Fibroblast of lung (primary cell): ENCODE measurements at places on chromosomes 3 and 15.
A peak's percentile ranks its signal among the peaks of the same experiment; 100 is the strongest.

DNA sequence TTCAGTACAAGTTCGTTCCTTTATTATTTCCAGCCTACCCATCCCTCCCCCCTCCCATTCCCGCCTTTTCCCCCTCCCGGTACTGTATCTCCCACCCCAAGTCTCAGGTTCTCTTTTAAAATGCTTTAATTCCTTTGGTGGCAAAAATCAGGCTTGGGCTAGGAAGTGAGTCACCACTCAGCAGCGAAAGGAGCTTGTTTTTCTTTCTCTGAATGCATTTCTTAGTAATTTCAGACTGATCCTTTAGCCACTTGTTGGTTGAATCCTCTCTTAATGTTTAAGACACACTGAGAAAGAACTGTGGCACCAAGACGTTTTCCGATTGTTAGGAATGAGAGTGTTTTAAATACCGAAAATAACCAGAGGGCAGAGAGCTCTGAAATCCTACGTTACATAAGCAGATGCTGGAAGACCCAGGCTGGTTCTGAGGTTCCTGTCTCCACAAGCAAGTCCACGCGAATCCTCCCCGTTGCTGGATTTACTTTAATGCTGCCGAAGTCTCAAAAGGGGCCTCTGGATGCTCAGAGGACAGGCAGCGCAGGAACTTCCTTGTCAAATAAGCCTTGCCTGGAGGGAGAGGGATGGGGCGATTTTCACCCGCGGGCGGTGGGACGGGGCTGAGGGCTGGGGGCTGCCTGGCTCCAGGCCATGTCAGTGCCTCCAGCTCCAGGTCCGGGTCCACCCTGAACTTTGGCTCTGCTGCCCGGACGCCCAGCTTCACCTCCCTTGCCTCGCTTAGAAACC is 854 bp upstream of the COL8A1 start:
- peak; percentile 91 for DNase-seq

GRCh38 chr3:101940521-101941317 is 91.4 kb downstream of the NFKBIZ start:
- DNase-seq: peak; percentile 98

DNA sequence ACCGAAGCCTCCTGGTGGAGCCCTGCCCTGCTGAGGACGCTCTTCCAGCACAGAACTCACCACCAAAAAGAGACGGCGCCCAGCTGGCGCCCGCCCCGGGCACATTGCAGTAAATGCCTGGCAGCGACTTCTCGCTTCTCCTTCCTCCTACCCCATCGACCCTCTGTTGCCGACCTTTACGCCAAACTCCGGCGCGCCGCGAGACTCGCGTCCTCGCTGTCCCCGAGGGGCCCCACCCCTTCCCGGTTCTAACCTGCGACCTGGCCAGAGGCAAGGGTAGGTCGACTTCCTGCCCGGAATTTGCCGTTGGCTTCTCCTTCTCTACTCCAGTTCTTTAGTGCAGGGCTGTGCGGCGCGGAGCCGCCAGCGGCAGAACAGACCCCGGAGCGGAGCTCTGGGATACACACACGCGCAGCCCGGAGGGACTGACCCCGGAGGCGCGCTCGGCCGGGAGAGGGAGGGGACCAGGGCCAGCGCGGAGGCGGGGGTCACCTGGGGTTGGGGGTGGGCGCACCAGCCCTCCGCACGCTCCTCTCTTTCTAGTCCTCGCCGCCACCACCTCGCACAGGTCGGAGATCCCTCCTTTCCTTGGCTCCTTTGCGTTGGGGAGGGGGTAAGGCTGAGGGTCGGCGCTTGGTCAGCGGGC is 226.6 kb upstream of the AZI2 start:
- peak; percentile 8 for DNase-seq

DNA sequence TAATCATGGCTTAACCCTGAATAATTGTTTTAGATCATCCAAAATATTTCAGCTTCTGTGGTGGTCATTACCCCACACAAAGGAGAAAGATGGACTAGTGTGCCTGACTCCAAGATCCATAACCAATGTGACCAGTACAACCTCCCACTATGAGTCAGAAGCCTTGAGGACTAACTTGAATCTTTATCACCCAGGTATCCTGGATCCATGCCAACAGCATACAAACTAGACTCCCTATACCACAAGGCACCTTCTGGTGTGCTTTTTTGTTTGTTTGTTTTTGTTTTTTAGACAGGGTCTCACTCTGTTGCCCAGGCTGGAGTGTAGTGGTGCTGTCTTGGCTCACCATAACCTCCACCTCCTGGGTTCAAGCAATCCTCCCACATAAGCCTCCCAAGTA is 317.7 kb downstream of the VPS13C start:
- DNase-seq: no peak

DNA sequence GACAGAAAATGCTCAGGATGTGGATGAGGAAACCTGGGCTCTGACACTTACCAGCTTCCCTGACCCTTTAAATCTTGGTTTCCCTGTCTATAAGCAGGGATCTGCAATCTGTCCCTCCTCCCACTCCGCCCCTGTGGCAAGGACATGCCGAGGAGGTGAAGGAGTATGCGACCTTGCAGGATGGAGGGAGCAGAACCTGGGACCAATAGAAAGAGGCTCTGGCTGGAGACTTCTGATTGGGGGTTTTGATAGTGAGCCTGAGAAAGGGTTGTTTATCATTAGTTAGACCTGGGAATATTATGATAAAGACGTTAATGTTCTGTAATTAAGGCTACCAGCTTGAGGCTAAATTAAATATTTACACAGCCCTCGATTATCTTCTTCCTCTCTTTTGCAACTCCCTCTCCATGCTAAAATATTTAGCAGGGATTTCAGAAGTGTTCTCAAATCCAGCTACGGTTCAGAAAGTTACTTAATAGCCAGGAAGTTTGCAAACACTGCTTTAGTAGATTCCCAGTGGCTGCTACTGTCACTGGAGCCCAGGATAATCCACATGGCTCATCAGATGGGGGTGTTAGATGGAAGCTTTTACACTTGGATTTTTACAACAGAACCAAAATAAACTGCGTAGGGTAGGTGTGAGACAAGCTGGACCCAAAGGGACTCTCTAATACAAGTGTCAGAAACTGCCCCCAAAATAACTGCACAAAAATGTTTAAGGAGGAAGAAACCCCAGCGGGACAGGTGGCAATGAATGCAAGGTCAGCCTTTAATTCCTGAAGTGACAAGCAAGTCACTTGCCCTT is 9.2 kb upstream of the PAQR5 start:
- no peak for DNase-seq

- peak; percentile 18 for DNase-seq
These were observed 56.4 kb downstream of the TMCC1 start for GRCh38 chr3:129837065-129837642.

DNA sequence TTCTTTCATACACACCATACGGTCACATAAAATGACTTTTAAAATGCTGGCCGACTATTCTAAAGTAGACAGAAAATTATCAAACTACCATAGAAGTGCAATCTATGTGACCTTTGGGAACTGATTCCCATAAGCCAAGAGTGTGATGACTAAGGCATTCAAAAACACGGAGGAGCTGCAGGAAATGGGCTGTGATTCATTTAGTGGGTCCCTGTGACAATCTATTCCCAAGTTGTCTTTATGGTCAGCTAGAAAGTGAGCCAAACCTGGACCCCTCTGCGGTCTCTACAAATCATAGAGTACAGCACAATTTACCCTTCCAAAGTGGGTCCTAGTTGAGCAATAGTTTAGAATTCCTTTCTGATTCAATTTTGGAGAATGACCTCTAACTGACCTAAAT is 251.5 kb upstream of the CBLB start:
- DNase-seq: peak; percentile 17

DNA sequence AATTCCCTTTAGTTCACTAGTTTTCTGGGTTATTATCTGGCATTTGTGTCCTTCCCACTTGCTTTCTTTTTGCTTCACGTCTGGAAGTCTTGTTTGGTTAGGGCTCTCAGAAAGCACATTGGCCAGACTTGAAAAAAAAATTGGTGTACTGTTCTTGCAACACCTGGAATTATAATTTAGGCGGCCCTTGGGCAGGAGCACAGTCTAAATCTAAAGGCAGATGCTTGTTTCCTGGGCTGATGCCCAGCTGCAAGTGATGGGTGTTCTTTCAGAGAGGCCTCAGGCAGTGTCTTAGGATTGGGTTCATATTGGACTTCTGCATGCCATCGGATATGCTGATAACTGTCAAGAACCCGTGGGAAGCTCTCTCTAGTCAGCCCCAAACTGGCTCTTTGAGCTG is 521.5 kb downstream of the PDCD6IP start:
- no peak for DNase-seq

GRCh38 chr15:85615930-85616329 is 178.8 kb downstream of the KLHL25 start:
- peak; percentile 73 for DNase-seq

GRCh38 chr3:179269152-179269707 is 18.3 kb upstream of the KCNMB3 start:
- no peak for DNase-seq

GRCh38 chr3:153173758-153174516 is 11.9 kb downstream of the RAP2B start:
- no peak for DNase-seq

DNA sequence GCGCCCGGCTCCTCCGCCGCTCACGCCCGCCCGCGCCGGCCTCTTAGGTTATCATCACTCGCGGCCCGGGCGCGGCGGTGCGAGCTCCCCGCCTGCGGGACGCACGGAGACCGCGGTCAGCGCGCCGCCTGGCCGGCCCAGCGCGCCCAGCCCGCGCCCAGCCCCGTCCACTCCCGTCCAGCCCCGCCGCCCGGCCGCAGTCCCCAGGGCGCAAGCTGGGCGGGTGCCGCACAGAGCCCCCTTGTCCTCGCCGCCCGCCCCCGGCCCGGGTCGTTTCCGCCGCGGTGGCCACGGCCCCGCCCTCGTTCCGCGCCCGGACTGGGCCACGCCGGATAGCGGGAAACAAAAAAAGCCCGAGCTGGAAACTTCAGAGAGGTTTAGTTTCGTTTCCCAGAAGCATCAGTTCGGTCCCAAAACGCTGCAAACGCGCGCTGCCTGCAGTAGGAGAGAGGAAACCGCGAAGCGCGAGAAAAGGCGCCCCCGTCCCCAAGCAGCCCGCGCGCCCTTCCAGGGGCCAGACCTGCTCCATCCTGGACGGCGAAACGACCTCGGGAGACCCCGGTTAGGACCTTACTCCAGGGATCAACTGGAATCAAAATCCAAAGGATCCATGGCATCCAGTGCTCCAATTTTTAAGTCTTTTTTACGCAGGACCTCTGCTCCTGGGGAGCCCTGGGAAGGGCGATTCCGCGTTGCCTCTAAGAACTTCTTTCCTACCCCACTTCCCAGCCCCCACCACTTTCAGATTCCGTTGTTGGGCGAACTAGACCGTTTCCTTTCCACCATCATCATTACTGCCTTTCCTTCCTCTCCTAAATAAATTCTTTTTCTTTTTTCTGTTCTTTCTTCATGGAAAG is at the start of gene ATP10A:
Gene ATP10A (minus strand): TSS at position 217 of the 857 bp plus-strand sequence. CDS start 231 bp downstream, outside the sequence.
- DNase-seq: peak; percentile 67

DNA sequence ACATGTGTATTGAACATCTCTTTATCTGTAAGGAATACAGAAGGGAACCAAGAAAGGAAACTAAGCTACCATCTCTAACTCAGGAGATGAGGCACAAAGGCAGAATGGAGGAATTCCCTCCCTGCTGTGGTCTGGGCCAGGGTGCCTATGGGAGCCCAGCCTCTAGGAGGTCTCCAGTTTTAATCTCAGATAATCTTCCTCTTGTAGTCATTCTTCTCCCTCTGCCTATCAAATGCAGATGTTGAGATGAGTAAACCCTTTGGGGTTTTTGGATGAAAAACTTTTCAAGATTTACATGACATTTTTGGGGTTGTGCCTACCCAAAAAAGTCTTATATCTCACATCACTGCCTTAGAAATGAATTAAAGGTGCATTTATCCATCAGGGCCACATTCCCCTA is 23.3 kb downstream of the SCG5 start:
- DNase-seq: no peak

GRCh38 chr15:35858707-35859106 is 312.7 kb upstream of the DPH6 start:
- peak; percentile 75 for DNase-seq

GRCh38 chr3:184874709-184875644 is 63.0 kb downstream of the VPS8 start:
- DNase-seq: peak; percentile 19

DNA sequence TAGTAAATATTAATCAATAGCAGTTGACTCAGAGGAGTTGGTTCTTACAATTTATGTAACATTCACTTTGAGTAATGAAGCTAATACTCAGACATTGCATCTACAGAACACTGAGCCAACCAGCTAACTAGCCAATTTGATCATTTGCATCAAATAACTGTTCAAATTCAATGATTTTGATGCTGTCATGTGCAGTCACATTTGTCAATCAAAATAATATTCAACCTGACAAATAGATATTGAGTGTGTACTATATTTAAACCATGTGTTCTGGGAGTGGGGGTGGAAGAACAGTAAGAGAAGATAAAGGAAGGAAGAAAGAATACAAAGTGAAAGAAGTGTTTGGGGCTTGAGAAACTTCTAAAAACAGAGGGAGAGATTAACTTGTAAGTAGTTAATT is 277.2 kb upstream of the ARHGEF26 start:
- no peak for DNase-seq

- no peak for DNase-seq
These were observed 17.5 kb downstream of the SRGAP3 start for GRCh38 chr3:9231937-9232336.

- no peak for DNase-seq
These were observed 11.1 kb upstream of the LACTB start for GRCh38 chr15:63110428-63111026.

DNA sequence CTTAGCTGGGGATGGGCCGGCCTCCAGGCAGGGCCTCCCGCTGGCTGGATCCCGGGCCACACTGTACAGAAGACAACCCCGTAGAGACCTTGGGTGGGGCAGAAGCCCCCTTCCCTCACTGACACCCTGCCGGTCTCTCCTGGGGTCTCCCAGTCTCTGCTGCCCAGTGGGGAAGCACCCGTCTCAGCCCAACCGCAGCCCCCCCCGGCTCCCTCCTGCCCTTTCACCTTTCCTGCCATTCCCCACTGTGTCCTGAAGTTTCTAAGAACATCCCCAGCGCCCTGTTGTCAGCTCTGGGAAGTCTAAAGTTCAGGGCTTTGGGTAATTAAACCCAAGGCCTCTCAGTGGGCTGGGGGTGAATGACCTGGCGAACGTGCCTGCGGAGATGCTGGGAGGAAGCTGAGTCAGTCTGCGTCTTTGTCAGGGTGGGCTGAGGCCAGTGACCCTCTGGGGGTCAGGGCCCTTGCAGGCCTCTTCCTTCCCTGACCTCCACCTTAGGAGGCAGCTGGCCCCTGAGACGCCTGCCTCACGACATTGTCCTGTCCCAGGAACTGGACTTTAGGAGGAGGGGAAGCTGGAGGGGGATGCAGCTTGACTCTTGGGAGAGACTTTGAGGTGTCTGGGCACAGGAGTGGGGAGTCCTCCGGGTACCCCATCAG is 1.4 kb upstream of the SLC51A start:
- DNase-seq: no peak

DNA sequence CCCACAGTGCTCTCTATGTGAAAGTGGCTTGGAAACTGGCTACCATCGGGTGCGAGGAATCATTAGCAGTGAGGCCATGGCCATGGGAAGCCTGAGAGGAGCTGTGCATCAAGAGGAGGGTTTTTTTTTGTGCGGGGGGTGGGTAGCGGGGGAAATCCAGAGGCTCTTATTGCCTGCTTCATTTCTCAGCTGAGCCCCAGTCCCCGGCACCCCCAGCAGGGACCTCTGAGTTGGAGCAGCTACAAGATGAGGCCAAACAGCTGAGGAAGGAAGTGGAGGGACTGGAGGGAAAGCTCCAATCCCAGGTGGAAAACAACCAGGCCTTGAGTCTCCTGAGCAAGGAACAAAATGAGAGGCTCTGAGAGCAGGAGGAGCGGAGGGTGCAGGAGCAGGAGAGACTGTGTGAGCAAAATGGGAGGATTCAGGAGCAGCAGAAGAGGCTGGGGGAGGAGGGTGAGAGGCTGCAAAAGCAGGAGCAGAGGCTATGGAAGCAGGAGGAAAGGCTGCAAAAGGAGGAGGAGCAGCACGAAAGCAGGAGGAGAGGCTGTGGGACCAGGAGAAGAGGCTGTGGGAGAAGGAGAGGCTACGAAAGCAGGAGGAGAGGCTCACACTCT is 76.7 kb downstream of the ADAMTS7 start:
- DNase-seq: no peak
